ENCODE measurements at places on chromosomes 16 and 17. TPM values are rescaled to one million over a fixed set of nuclear protein-coding genes. Genes with fewer than 3 reads are reported as not detected.
A peak's percentile ranks its signal among the peaks of the same experiment; 100 is the strongest.

The IGSF6 gene
- polyA plus RNA-seq = 4.5 TPM

GRCh38 chr17:52653014-52653413 is 494.5 kb upstream of the CA10 start:
- DNase-seq = no peak

The ACSM2A gene
- polyA plus RNA-seq = 0.34 TPM

- no peak for DNase-seq
Measured at GRCh38 chr16:71367241-71367976, 8.9 kb downstream of the CALB2 start.

- no peak for DNase-seq
Measured at GRCh38 chr17:81125573-81126081, 39.7 kb upstream of the PVALEF start.

GRCh38 chr17:77438241-77439188 is 297.7 kb downstream of the SEC14L1 start:
- no peak for DNase-seq

GRCh38 chr16:2083876-2084780 is 36.3 kb downstream of the TSC2 start:
- DNase-seq = no peak

DNA sequence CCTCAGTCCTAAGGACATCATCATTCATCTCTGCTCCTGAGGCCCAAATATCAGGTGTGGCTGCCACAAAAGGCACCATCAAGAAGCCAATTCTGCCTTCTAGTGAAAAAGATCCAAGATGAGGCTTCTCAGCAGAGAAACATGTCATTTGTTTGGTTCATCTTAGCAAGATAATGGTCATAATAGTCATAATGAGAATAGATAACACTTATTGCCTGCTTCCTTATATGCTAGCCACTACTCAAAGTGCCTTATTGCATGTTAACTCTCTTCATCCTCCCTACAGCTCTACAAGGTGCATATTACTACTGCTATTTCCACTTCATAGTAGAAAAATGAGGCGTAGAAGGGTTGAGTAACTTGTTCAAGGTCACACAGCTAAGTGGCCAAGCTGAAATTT is 45.0 kb upstream of the MRPS23 start:
- no peak for DNase-seq

DNA sequence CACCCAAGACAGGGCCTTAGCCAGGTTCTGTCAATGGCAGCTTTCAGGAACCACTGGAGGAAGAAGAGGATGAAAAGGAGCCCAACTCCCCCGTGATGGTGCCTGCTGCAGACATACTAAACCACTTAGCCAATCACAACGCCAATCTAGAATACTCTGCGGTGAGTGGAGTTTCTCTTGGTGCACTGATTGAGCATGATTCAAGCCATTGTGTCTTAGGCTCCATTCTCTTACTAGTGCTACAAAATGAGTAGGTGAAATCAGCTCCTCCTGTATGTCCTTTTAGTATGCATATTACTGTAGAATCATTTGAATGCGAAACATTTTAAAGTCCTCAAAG is 1.4 kb downstream of the SETD6 start:
- no peak for DNase-seq

GRCh38 chr16:87334651-87335624 is 17.7 kb upstream of the C16orf95 start:
- DNase-seq = no peak

GRCh38 chr16:78446992-78447563 is 347.6 kb downstream of the WWOX start:
- no peak for DNase-seq

GRCh38 chr16:77873066-77873465 is 84.7 kb downstream of the VAT1L start:
- no peak for DNase-seq

The TUBB3 gene
- 7.2 TPM for polyA plus RNA-seq

- DNase-seq = peak; percentile 79
Measured at GRCh38 chr17:4899341-4900230, at the start of gene C17orf107. C17orf107 (plus strand) TSS chr17:4899536; CDS start chr17:4899763, 227 bp downstream.

DNA sequence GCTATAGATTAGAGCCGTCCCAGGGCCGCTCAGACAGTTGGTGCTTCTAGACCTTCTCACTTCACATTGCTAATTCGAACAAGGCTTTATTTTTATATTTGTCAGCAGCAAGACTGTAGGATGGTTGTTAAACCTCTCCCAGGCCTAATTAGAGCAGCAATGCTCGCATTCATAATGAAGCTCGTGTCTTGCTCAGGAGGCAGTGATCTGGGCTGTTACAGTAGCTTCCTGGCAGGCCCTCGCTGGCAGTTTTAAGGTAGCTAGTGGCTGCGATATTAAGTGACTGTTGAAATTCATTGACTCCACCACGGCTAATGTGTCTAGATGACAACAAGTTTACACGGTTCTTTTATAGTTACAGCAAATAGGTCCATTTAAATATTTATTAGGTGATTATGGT is 23.2 kb upstream of the ANKFN1 start:
- DNase-seq = no peak

DNA sequence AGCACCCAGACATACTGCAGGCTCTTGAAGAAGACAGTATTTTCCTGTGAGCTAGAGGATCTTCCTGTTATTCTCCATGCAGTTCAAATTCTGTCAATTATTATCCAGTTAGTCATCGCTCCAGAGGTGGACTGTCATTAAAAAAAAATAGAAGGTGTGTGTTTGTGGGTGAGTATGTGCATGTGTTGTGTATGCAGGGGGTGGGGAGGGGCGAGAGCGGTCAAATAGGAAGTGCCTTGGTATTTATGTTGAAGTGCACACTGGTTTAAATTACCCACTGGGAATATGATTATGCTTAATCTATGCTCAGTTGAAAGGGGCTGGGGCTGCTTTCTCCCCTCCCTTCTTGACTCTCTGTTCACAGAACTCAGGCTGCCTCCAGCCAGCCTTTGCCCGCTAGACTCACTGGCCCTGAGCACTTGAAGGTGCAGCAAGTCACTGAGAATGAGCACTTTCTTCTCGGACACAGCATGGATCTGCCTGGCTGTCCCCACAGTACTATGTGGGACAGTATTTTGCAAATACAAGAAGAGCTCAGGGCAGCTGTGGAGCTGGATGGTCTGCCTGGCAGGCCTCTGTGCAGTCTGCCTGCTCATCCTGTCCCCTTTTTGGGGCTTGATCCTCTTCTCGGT is at the start of gene HSD17B2:
Gene HSD17B2, plus strand, starts transcription at position 273 of the 632 bp plus-strand sequence. Its CDS starts 172 bp downstream, at position 445.
- no peak for DNase-seq

The ACAP1 gene
- polyA plus RNA-seq = 13.6 TPM

DNA sequence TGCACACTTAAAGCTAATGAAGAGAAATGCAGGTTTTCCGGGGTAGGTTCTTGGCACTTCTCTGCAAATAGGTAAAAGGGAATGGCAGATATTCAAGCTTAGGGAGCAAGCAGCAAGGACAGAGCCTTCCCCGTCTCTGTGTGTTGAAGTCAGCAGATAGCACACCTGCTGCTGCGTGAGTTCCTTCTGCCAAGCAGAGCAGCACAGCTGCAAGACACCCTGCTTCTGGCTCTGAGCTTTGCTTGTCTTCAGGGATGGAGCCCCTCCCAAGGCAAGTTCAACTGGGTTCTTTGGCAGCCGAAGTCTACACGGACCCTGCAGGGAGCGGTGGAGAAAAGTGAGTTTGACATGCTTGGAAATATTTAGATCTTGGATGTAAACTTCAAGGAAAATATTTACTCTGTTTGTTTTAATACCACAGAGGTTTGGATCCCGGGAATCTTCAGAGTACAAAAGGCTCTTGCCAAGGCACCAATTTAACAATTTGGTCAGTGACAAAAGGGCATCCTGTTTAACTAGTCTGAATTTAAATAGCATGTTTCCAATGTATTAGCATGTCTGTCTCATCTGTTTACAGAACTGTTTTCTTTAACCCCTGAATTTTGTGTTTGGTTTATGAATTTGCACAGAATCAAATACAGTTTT is 113.4 kb upstream of the KCNJ16 start:
- peak; percentile 36 for DNase-seq

GRCh38 chr17:71111460-71111859 is 942.1 kb downstream of the KCNJ2 start:
- no peak for DNase-seq

DNA sequence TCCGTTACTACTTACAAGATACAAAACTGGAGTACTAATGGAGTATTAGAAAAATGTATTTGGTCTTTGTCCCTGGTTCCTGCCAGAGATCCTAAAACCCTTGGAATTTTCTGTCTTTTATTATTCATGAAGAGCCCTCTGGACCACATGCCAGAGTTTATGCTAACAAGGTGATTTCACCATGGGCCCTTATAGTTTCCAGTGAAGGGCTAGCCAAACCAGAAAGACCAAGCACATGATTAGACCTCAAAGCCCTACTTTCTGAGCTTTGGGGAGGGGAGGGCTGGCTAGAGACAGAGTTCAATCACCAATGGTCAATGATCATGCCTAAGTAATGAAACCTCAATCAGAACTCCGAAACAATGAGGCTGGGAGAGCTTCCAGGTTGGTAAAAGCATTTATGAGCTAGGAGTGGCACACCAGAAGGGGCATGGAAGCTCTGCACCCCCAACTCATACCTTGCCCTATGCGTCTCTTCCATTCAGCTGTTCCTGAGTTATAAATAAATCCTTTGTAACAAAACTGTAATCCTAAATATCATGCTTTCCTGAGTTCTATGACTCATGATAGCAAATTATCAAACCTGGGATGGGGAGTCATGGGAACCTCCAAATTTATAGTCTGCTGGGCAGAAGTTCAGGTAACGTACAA is 10.4 kb downstream of the DCUN1D3 start:
- no peak for DNase-seq

- peak; percentile 54 for DNase-seq
Measured at GRCh38 chr17:76492989-76493501, 8.2 kb downstream of the RHBDF2 start.

The BCAS3 gene
- 9.2 TPM for polyA plus RNA-seq

- no peak for DNase-seq
Measured at GRCh38 chr17:16123531-16123930, 91.8 kb downstream of the NCOR1 start.

DNA sequence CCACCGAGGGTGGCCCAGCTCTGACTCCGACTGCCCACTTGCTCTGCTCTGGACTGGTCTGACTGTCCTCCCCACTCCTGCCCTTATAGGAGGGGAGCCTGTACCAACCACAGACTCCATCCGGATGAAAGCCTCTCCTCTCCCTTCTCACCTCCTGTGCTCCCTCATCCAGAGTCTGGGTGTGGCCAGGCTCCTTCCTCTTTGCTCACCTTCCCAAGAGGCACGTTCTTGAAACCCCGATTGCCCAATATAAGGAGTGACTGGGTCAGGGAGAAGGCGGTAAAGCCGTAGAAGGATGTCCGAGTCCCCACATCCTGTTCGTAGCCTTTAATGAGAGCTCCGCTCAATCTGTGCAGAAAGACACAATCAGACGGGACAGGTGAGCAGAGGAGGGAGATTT is 17.1 kb downstream of the ST6GALNAC1 start:
- no peak for DNase-seq

DNA sequence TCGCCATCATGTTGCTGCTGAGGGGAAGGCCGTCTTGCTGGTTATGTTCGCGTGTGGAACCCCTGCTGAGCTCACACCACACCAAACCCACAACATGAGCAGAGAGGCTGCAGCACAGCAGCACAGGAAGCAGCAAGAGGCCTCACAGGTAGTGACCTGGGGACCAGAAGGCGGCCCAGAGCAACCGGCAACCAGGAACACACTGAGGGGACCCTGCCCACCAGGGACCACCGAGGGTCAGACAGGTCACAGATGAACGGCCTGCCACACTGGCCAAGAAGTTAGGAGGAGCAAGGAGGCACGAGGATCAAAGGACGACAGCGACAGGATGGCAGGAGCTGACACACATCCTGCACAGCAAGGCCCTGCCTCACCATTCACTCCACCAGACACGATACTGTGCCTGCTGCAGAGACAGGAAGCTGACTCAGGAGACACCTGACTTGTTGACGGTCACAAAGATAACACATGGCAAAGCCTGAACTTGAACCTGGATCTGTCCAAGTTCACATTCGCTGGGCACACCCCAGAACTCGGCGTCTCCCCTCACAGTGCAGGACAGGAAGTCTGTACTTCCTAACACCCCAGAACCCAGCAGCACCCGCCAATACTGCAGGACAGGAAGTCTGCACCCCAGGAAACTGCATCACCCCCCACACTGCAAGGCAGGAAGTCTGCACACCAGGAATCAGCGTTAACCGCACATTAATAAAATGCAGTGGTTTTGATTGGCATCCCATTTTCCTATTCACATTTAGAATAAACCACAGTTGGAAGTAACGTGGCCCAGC is 98.5 kb downstream of the ZNF778 start:
- DNase-seq = no peak

The CDC27 gene
- 44.6 TPM for polyA plus RNA-seq

DNA sequence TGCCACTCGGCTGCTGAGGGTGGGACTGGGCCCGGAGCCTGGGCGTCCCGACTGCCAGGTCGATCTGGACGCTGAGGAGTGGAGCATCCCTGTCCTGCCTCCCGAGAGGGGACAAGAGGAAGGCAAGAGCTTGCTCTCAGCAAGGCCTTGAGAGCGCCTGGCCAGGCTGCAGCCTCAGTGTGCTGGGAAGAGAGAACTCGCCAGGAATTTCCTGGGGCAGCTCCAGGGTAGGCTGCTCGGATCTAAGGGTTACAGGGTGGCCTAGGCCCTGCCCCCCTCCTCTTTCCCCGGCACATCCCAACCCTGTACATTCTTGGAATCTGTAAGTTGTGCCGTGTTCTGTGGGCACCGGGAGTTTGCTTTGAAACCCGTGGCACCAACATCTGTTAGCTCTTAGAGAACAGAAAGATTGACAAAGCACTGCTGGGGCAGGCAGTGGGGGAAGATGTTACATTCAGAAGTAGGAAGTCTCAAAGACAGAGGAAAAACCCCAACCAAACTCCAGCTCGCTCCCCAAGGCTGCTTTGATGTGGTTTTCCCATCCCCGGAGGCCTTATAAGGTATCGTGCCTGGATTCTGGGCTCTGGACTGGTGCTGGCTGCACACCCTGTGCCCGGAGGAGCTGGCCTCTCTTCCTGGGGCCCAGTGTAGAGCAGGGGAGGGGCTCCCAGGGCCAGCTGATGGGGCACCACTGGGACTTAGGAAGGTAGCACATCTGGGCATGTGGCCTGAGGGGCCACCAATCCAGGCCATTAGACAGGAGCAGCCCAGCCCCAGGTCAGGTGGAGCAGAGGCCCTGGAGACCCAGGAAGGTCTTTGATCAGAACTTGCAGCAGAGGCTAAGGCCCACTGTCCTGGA is 55.2 kb downstream of the NKD1 start:
- DNase-seq = peak; percentile 52

DNA sequence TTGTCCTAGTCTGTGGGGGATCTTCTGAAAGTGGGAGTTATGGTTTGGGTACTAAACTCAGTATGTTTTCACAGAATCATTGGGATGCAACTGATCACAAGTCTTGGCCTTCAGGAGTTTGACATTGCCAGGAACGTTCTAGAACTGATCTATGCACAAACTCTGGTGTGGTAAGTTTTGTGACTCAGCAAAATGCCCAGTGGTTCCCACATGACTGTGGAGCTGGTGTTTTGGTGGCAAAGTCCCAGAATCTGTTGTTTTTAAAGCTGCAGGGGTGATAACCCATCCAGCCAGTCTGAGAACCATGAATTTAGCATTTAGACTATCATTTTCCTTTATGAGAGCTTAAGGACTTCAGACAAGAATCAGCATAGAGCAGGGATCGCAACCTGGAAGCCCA is 40.6 kb downstream of the GDE1 start:
- no peak for DNase-seq

The TK1 gene
- polyA plus RNA-seq = 19.7 TPM

- DNase-seq = no peak
Measured at GRCh38 chr16:845351-845745, 44.8 kb upstream of the GNG13 start.

- no peak for DNase-seq
Measured at GRCh38 chr17:80984749-80985148, 6.9 kb upstream of the CHMP6 start.

The MPP3 gene
- polyA plus RNA-seq = 5.8 TPM

GRCh38 chr16:55655381-55655896 is 349 bp upstream of the SLC6A2 start:
- DNase-seq = no peak

The KRTAP4-4 gene
- not detected for polyA plus RNA-seq

The HOXB3 gene
- polyA plus RNA-seq = 9.1 TPM

The ALOX12B gene
- not detected for polyA plus RNA-seq

The CHAD gene
- 4.4 TPM for polyA plus RNA-seq

Measured in hindlimb muscle (tissue), 1 donor.